ENCODE measurements at places on chromosomes 6 and 20. TPM values are rescaled to one million over a fixed set of nuclear protein-coding genes. Genes with fewer than 3 reads are reported as not detected.

ARFGEF3 gene
- 1.6 TPM for total RNA-seq

MYH7B gene
- total RNA-seq = 0.57 TPM

DLL1 gene
- total RNA-seq = 30.5 TPM

CPNE1 gene
- 204 TPM for total RNA-seq

ZNF334 gene
- 3.9 TPM for total RNA-seq

EYS gene
- total RNA-seq = not detected

RTEL1 gene
- total RNA-seq = 35.5 TPM

RSPH4A gene
- total RNA-seq = 0.48 TPM

KCNB1 gene
- total RNA-seq = 0.65 TPM

PIM1 gene
- 42.7 TPM for total RNA-seq

DTD1 gene
- total RNA-seq = 20.2 TPM

PPP1R16B gene
- total RNA-seq = 13.4 TPM

LTB gene
- 1.4 TPM for total RNA-seq

FAXC gene
- total RNA-seq = 4.4 TPM

HACE1 gene
- total RNA-seq = 17.3 TPM

CRISP3 gene
- total RNA-seq = not detected

RIPPLY2 gene
- total RNA-seq = not detected

Measured in aorta (tissue), 5 donors.